RPMI7951 (cell line): ENCODE measurements at places on chromosomes 3 and 15. TPM values are rescaled to one million over a fixed set of nuclear protein-coding genes. Genes with fewer than 3 reads are reported as not detected.

GRCh38 chr3:14943042-14943441 lies 4.3 kb upstream of the NR2C2 start:
- DNase-seq: no peak

- peak; percentile 40 for DNase-seq
Measured at GRCh38 chr15:70715840-70716485, 47.4 kb downstream of the UACA start.

DNA sequence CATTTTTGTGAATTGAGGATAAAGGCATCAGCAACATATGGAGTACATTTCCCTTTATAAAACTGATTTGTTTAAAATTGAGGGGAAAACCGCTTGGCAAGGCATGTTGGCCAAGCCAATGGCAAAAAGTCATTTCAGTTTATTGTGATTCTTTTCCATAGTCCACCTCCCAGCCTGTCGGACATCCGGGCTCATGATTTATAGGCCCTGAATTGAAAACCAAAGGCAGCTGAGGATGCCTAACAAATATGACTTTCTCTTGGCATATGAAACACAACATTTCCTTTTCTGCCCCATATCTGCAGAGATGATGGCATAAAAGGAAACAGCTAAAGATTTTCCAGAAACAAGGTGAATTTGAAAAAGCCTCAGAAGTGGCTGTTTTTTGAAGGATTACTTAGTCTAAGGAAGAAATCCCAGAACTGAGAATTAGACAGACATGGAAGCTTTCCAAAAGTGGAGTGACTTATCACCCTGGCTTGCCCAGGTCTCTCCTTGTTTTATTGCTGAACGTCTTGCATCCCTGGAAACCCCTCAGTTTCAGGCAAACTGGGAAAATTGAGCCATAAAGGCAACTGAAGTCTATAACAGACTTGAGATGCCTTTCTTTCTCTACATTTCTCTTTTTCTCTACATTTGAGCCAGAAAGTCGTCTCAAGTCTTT lies 74.0 kb downstream of the COL8A1 start:
- no peak for DNase-seq

- DNase-seq: no peak
Measured at GRCh38 chr3:53805463-53806159, 40.6 kb downstream of the CHDH start.

- peak; percentile 52 for DNase-seq
Measured at GRCh38 chr15:79007066-79007465, 62.2 kb upstream of the CTSH start.

DNA sequence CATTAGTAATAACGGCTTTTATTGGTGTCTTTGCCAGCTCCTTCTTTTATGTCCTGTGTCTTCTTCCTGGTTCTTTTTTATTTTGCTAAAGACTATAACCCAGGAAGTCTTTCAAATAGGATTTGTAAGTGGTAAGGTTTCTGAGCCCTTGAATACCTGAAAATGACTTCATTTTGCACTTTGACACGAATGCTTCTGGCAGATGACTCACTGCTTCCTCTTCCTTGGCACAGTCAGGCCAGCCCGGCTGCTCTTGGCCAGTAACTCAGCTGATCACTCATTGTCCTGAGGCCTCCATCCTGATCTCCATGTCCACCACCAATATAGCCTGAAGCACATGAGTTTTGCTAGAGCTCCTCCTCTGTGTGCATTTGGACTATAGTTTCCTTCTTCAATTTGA lies 48.7 kb upstream of the NR2E3 start:
- peak; percentile 96 for DNase-seq

DNA sequence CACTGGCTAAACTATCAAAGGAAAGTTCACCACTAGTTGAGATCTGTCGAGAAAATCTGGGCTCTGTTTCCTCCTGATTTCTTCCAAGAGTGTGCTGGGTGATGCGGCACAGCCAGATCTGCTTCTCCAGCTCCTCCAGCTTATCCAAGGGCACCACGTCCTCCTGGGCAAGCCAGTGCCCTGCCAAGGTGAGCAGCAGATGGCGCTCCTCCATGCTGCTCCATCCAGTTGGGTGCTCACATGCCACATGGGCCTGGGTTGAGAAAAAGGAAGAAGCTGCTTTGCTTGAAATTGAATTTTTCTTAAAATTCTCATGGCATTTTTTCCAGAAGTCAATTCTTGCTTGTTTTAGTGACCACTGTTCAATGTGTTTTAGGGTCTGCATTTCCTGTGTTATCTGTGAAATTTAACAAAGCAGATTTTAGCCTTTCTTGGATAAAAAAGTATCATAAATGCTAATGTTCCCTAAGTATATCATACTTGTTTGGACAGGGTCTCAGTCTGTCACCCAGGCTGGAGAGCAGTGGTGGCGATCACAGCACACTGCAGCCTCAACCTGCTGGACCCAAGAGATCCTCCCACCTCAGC lies 47.3 kb downstream of the EIF3J start:
- DNase-seq: peak; percentile 49

DNA sequence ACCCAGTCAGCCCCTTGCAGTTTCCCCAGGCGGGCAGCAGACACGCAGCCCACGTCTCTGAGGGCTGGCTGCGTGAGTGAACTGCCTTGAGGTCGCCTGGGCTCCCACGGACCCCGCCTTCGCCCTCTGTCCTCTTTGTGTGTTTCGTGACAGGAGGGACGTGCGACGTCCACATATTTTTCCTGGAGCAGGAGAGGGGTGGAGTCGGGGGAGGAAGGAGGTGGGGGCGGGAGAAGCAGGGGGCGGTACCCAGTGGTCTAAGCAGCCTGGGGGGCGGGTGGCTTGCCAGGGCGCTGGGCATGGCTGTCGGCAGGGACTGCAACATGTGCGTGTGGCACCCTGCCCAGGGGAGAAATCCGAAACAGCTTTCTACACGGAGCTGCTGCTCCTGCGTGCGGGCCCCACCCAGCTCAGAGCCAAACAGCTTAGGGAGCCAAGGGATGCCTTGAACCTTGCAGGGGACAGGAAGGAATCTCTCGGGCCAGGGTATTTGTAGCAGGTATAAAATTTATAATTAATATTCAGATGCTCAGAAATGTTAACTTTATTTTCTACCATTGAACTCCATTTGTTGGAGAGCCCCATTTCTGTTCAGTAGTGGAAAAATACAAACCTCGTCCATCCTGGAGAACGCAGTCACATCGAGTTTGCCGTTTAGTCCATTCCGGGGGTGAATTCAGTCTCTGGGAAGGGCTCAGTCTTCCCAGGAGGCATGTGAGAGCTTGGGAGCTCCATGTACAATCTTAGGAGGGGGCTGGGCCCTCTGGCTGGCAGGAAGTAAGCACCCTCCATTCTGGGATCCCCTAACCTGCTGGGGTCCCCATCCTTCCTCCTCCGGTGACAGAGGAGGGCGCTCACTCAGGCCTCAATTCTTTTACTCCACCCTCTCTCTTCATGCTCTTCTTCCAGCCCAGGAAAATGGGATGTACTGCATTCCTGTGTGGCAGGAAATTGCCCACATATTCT lies 79.1 kb upstream of the MEF2A start:
- peak; percentile 98 for DNase-seq

- no peak for DNase-seq
Measured at GRCh38 chr15:64912379-64913325, 950 bp downstream of the ANKDD1A start.

- peak; percentile 13 for DNase-seq
Measured at GRCh38 chr15:54159012-54159411, 180.8 kb downstream of the UNC13C start.

- no peak for DNase-seq
Measured at GRCh38 chr3:120983321-120983665, 75.3 kb downstream of the STXBP5L start.

DNA sequence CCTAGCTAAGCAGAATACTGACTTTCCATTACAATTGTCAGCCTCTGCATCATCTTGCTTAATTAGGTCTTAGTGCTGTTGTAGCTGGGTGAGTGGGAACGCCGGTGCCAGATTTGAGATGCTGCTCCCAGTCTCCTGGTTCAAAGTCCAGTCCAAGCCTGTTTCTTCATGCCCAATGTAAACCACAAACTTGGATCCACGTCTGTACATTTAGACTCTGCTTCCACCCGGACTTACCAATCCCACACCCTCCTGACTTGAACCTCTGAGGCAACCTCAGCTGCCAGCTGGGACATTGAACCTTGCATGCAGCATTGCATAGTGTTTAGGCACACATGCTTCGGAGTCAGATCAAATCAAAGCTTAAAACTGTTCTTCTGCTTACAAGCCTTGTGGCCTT lies 43.0 kb downstream of the BCL2L10 start:
- no peak for DNase-seq

GRCh38 chr3:102095383-102095782 lies 246.1 kb downstream of the NFKBIZ start:
- DNase-seq: no peak

GRCh38 chr15:49644364-49644794 lies 23.5 kb downstream of the DTWD1 start:
- no peak for DNase-seq

GRCh38 chr3:141840737-141841544 lies 35.5 kb upstream of the ATP1B3 start:
- DNase-seq: peak; percentile 53

GRCh38 chr15:34496207-34496995 lies 58.8 kb upstream of the GOLGA8A start:
- DNase-seq: no peak

DNA sequence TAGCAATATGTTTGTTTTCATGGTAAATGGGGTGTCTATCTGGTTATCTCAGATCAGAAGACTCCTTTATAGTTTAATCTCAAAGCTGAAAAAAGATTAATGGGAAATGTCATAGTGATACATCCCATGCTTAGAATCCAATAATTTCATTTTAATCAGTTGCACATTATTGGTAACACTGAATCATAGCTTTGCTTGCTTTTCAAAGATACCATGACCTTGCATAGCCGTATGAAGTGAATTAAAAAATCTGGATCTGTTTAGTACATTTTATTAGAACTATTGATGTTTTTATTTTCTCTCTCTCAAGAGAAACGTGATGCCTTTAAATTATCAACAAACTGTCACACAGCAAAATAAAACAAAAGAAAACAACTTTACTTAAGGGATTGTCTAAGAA lies 506.7 kb upstream of the SGO1 start:
- DNase-seq: no peak

DNA sequence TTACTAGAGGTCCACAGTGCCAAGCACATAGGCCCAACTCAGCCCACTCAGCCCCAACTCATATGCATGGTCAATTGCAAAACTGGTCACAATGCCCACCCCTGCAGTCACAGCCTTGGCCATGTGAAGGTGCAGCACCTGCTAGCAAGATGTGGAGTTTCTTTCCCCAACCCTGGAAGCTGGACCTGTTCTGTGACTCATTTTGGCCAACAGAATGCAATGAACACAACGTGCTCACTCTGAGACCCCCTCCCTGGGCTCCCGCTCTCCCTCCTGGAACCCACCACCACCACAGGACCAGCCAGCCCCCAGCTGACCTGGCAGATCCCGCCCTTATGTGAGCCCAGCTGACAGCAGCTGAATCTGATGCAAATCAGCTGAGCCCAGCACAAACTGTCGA lies 34.4 kb downstream of the ALDH1L1 start:
- no peak for DNase-seq

DNA sequence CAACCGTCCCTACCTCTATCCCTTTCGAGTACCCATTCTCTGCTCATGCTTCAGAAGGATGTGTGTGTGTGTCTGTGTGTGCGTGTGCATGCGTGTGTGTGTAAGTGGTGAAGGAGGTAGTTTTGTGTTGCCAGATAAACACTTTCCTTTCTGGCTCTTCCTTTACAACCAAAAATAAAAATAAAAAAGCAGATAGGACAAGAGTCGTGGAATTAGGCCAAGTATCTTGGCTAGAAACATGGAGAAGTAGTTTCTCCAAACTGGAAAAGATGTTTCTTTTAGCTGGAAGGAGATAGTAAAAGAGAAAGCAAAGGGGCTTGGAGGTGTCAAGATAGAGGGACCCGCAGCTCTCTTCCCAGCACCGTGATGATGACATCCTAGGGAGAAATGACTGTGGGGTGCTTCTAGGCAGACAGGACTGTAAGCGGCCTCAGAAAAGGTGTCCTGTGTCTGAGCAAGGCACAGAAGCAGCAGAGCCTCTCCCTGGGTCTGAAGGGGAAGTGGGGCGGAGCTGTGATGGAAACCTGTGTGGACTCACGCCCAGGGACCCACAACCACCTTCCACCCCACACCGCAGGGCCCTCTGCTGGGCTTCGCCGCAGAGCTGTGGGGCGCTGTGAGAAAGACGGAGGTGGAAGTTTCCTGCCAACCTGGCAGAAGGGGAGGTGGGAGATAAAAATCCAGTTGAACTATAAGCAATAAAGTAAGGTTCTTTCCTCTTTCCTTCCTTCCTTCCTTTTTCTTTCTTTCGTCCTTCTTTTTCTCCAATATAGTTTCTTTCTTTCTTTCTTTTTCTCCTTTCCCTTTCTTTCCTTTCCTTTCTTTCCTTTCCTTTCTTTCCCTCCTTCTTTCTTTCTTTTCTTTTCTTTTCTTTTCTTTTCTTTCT lies 35.3 kb downstream of the MUC20 start:
- no peak for DNase-seq

DNA sequence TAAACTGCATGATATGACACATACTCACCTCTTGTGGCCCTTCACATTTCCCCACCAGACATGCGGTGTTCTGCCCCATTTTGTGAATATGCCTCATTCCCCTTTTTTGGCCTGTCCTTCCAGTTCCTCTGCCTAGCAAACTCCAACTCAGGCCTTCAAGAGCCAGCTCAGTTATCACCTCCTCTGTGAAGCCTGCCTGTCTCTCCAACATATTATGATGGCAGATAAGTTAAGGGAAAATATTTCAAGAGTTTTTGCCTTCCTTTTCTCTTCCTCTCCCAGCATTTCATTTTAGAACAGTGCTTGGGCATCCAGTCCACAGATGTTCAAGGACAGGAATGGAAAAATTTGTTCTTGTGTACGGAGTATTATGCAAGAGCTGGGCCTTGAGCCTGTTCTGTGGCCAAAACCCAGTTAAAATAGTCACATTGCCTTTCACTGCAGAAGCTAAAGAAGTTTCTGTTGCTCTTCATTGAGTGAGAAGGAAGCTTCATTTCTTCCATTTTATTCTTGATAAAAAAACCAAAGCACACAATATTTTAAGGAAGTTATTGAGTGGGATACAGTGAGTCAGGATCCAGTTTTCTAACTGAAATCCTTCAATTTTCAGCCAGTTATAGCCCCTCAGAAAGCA lies 192.0 kb downstream of the GHSR start:
- peak; percentile 34 for DNase-seq

DNA sequence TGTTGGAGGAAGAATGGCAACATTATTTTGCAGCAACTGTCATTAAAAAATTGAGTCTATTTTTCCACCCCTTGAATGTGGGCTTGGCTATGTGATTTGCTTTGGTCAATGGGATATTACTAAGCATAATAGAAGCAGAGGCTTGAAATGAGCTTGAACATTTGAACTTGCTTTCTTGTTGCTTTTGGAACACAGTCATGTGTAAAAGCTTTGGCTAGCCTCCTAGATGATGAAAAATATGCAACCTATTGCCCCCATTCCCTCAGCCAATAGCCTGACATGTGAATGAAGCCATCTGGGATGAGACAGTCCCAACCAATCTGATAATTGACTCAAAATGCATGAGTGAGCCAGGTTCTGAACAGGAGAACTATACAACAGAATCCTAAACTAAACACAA lies 78.4 kb downstream of the PLSCR2 start:
- no peak for DNase-seq

Gene CFAP161
- total RNA-seq: 0.36 and 0.59 TPM in 2 replicates

Gene PAK6
- total RNA-seq: 7.9 and 9.5 TPM in 2 replicates

Gene AMT
- 1.5 TPM in 1 of 2 replicates, not detected in the other for total RNA-seq

Gene LRRC3B
- total RNA-seq: not detected in 2 replicates

Gene RTP3
- not detected in 2 replicates for total RNA-seq

Gene NR2E3
- total RNA-seq: not detected in 2 replicates

Gene RARRES1
- 3.7 and 4.0 TPM in 2 replicates for total RNA-seq

Gene KLHL18
- 24.6 and 27.1 TPM in 2 replicates for total RNA-seq

Gene RPS27L
- total RNA-seq: 233 and 241 TPM in 2 replicates

Gene VIPR1
- total RNA-seq: 186 and 215 TPM in 2 replicates

Gene SUCNR1
- 0.12 TPM in 1 of 2 replicates, not detected in the other for total RNA-seq

Gene ITIH1
- not detected in 2 replicates for total RNA-seq

Gene FOXL2NB
- under 0.01 TPM in 1 of 2 replicates, not detected in the other for total RNA-seq
